ENCODE measurements at places on chromosomes 12 and 14.

DNA sequence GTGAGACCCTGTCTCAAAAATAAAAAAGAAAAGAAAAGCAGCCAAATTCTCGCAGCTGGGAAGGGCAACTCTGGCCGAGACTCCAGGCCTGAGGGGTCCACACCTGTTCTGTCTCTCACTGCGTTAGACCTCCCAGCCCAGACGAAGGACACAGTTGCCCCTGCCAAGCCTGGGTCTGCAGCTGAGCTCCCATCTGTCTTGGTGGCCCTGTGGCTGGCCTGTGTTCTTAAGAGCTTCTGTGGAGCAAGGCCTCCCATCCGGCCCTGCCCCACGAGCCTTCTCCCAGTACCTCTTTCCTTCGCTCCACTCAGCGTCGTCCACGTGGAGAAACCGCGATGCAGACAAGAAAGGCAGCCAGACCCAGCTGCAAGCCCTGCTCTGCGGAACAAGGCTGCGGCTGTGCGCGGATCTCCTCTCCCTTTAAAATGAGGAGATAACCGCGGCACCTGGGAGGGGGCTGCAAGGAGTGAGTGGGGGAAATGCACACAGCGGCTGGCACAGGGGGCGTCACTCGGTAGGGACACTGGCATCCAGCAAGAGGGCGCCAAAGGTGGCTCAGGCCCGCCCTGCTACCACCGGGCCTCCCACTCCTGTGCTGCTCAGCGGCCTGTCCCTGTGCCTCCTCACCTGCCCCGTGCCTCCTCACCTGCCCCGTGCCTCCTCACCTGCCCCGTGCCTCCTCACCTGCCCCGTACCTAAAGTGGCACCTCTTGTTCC lies 42.4 kb downstream of the LRRC74A start:
- no peak for DNase-seq
- H3K27ac ChIP-seq: no peak overlapping the region
- H3K4me1 ChIP-seq: peaks cover 23% of the 10 kb centered on the region
- H3K36me3 ChIP-seq: no peaks in the 10 kb centered on the region

GRCh38 chr12:94244165-94245133 lies 96.1 kb downstream of the PLXNC1 start:
- H3K4me3 ChIP-seq: peak overlapping the region; percentile 22
- peak overlapping the region; percentile 86 for H3K27ac ChIP-seq
- peak; percentile 70 for DNase-seq
- H3K36me3 ChIP-seq: peaks cover 16% of the 10 kb centered on the region

DNA sequence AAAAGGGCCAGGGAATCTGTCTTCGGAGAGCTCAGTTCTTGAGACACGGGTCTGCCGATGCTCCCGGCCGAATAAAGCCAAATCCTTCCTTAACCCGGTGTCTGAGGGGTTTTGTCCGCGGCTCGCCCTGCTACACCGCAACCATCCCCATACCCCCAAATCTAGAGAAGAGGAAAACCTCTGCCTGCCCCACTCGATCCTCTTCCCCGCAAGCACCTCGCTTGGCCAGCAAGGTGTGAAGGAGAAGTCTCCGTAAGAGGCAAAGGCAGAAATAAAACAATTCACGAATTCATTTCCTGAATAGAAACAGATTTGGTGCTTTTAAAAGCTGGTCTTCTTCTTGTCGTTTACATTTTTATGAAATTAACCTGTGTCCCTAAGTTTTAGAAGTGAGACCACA lies 67.3 kb upstream of the GALNT9 start:
- DNase-seq: no peak
- no peaks in the 10 kb centered on the region for H3K36me3 ChIP-seq
- H3K4me3 ChIP-seq: no peak overlapping the region
- peaks cover 15% of the 10 kb centered on the region for H3K27me3 ChIP-seq
- no peaks in the 10 kb centered on the region for H3K4me1 ChIP-seq

GRCh38 chr14:45298423-45299117 lies 45.6 kb upstream of the MIS18BP1 start:
- no peaks in the 10 kb centered on the region for H3K36me3 ChIP-seq
- peak overlapping the region; percentile 1 for H3K27ac ChIP-seq
- DNase-seq: no peak
- H3K4me3 ChIP-seq: no peak overlapping the region
- peaks cover 4% of the 10 kb centered on the region for H3K4me1 ChIP-seq

GRCh38 chr14:91872011-91872501 lies 4.7 kb upstream of the TC2N start:
- H3K4me1 ChIP-seq: peaks cover 83% of the 10 kb centered on the region
- peak overlapping the region; percentile 56 for H3K4me3 ChIP-seq
- peak overlapping the region; percentile 30 for H3K27ac ChIP-seq
- H3K36me3 ChIP-seq: no peaks in the 10 kb centered on the region

GRCh38 chr14:58131386-58131785 lies 20.6 kb downstream of the ARMH4 start:
- H3K4me1 ChIP-seq: no peaks in the 10 kb centered on the region
- no peaks in the 10 kb centered on the region for H3K27me3 ChIP-seq
- no peaks in the 10 kb centered on the region for H3K36me3 ChIP-seq
- no peak overlapping the region for H3K4me3 ChIP-seq
- no peak overlapping the region for H3K27ac ChIP-seq

DNA sequence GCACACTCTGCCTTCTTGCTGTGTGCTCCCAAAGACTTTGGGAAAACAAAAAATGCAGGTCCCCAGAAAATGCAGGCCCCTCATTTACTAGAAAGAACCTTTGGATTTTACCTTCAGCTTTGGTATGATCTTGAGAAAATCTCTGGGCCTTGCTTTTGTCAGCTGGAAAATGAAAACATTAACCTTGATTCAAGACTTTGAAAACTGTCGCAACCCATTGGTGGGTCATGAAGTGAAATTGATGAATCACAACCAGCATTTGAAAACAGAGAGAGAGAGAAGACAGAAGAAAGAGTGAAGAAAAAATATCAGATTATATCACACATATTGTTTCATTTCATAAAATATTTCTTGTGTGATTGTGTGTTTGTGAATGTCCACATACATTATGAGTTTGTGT lies 322.5 kb downstream of the ZFP36L1 start:
- no peak overlapping the region for H3K4me3 ChIP-seq
- no peaks in the 10 kb centered on the region for H3K36me3 ChIP-seq
- H3K27ac ChIP-seq: peak overlapping the region; percentile 21
- peaks cover 35% of the 10 kb centered on the region for H3K4me1 ChIP-seq
- DNase-seq: no peak
- H3K27me3 ChIP-seq: no peaks in the 10 kb centered on the region

DNA sequence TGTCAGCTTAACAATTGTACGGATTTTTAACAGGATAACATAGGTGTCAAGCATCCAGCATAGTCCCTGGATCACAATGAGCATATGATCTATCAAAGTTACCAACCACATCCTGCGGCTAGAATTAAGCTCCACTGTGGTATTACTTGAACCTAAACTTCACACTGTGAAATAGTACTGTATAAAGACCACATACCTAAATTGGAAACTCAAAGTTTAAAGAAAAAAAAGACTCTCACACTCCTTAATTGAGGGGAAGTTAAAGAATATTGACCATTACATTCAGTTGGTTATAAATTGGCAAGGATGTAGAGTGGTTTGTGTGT lies 133.0 kb upstream of the PZP start:
- H3K27me3 ChIP-seq: no peaks in the 10 kb centered on the region
- H3K27ac ChIP-seq: no peak overlapping the region
- DNase-seq: no peak
- peaks cover 25% of the 10 kb centered on the region for H3K4me1 ChIP-seq
- peaks cover 9% of the 10 kb centered on the region for H3K36me3 ChIP-seq
- no peak overlapping the region for H3K4me3 ChIP-seq

DNA sequence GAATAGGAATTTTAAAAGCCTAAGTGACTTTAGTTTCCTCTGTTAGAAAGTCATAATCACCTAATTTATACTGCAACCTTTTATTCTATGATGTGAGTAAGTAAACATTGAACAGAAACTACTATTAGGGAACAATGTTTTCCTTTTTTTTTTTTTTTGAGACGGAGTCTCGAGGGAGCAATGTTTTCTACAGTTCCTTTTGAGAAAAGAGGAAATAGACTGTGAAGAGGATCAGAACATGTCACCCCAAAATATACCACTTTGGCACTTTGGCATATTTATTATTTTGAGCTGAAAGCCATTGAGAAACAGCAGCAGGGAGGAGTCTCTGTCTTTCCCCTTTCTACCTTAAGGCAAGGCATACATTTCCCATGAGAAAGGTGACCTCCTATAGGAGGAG lies 162.7 kb upstream of the CNOT2 start:
- no peak overlapping the region for H3K4me3 ChIP-seq
- no peaks in the 10 kb centered on the region for H3K27me3 ChIP-seq
- no peak for DNase-seq

GRCh38 chr12:95820096-95820703 lies 29.6 kb upstream of the NTN4 start:
- no peak overlapping the region for H3K27ac ChIP-seq
- H3K27me3 ChIP-seq: peaks cover 4% of the 10 kb centered on the region
- no peaks in the 10 kb centered on the region for H3K4me1 ChIP-seq
- H3K36me3 ChIP-seq: no peaks in the 10 kb centered on the region

DNA sequence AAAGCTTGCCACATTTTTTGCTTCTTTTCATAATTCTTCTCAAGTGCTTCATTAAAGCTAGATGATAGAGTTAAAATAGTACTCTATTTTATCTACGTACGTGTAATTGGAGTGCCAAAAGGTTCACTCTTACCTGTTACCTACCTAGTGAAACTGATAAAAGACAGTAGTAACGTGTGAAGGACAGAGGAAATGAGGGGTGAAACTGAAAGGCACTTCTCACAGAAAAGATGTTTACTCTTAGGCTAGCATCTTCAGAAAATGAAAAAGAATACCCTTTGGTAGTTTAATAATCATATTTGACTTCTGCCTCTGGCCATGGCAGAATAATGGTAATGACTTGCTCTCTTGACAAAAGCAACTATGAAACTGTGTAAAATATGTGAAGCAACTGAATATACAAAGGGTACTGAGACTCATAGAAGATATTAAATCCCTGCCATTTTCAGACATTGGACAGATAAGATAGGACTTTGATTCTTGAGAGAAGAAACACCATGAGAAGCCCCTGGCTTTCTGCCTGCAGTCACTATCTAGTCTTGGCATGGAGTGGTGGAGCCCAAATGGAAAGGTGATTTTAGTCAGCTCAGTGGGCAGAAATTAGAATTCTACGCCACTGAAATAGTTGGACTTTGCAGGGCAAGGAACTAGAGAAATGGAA lies 6.3 kb upstream of the EVL start:
- peaks cover 4% of the 10 kb centered on the region for H3K36me3 ChIP-seq
- H3K27ac ChIP-seq: peak overlapping the region; percentile 89
- H3K27me3 ChIP-seq: no peaks in the 10 kb centered on the region
- no peak for DNase-seq
- H3K4me1 ChIP-seq: peaks cover 92% of the 10 kb centered on the region
- peak overlapping the region; percentile 71 for H3K4me3 ChIP-seq

- no peaks in the 10 kb centered on the region for H3K36me3 ChIP-seq
- no peak overlapping the region for H3K27ac ChIP-seq
- peaks cover 27% of the 10 kb centered on the region for H3K27me3 ChIP-seq
- peaks cover 17% of the 10 kb centered on the region for H3K4me1 ChIP-seq
These were observed 149.9 kb upstream of the FKBP4 start for GRCh38 chr12:2644683-2645405.

- DNase-seq: no peak
These were observed 5.2 kb downstream of the CCDC85C start for GRCh38 chr14:99598774-99599173.

GRCh38 chr12:53728206-53728605 lies 954 bp upstream of the CALCOCO1 start:
- peaks cover 22% of the 10 kb centered on the region for H3K4me1 ChIP-seq
- no peak for DNase-seq
- H3K36me3 ChIP-seq: no peaks in the 10 kb centered on the region
- H3K4me3 ChIP-seq: peak overlapping the region; percentile 89
- H3K27ac ChIP-seq: peak overlapping the region; percentile 81
- peaks cover 6% of the 10 kb centered on the region for H3K27me3 ChIP-seq

- peaks cover 25% of the 10 kb centered on the region for H3K27me3 ChIP-seq
- no peaks in the 10 kb centered on the region for H3K36me3 ChIP-seq
- H3K27ac ChIP-seq: no peak overlapping the region
- H3K4me3 ChIP-seq: no peak overlapping the region
- DNase-seq: no peak
- H3K4me1 ChIP-seq: no peaks in the 10 kb centered on the region
These were observed 23.5 kb downstream of the SIX6 start for GRCh38 chr14:60532442-60532841.

- H3K27ac ChIP-seq: no peak overlapping the region
- no peaks in the 10 kb centered on the region for H3K27me3 ChIP-seq
- peaks cover 2% of the 10 kb centered on the region for H3K36me3 ChIP-seq
These were observed 82.8 kb downstream of the SLC25A47 start for GRCh38 chr14:100405760-100406455.

DNA sequence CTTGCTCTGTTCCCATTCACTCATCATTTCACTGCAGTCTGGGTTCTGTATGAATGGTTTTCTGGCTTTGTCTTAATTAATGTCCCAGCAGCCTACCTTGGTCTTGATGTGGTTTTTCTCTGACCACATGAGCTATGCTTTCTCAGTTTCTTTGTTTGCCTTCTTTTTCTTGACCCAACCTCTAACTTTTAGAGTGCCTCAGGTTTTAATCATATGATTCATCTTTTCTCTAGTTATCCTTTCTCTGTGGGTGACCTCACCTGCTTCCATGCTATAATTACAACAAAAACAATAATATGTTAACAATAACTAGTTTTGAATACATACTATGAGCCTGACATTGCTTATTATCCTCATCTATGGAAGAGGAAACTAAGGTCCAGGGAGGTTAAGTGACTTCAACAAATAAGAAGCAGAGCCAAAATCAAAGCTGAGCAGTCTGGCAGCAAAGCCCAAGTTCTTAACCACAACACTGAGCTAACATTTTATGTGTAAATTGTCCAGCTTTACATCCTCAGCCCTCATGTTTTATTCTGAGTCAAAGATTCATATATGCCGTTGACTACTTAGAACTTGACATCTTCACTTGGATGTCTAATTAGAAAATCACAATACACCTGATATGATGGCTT lies 4.7 kb upstream of the EPYC start:
- DNase-seq: no peak
- peaks cover 15% of the 10 kb centered on the region for H3K4me1 ChIP-seq
- H3K27me3 ChIP-seq: peaks cover 28% of the 10 kb centered on the region
- H3K36me3 ChIP-seq: no peaks in the 10 kb centered on the region
- H3K4me3 ChIP-seq: no peak overlapping the region

- H3K27me3 ChIP-seq: no peaks in the 10 kb centered on the region
- peaks cover 25% of the 10 kb centered on the region for H3K4me1 ChIP-seq
- no peak overlapping the region for H3K4me3 ChIP-seq
- no peak for DNase-seq
- no peak overlapping the region for H3K27ac ChIP-seq
These were observed 7.5 kb upstream of the UBE2N start for GRCh38 chr12:93449277-93449676.

GRCh38 chr12:45289245-45290215 lies 73.6 kb downstream of the ANO6 start:
- no peak overlapping the region for H3K27ac ChIP-seq
- H3K4me3 ChIP-seq: no peak overlapping the region
- H3K27me3 ChIP-seq: no peaks in the 10 kb centered on the region
- no peaks in the 10 kb centered on the region for H3K4me1 ChIP-seq
- DNase-seq: no peak

- no peak for DNase-seq
- no peaks in the 10 kb centered on the region for H3K36me3 ChIP-seq
- peaks cover 12% of the 10 kb centered on the region for H3K27me3 ChIP-seq
- H3K4me1 ChIP-seq: peaks cover 15% of the 10 kb centered on the region
- no peak overlapping the region for H3K4me3 ChIP-seq
These were observed 1.9 kb upstream of the KRT78 start for GRCh38 chr12:52850681-52851080.

GRCh38 chr14:47269756-47270492 lies 405.5 kb downstream of the MDGA2 start:
- no peaks in the 10 kb centered on the region for H3K27me3 ChIP-seq
- DNase-seq: no peak
- no peak overlapping the region for H3K4me3 ChIP-seq
- no peak overlapping the region for H3K27ac ChIP-seq

- H3K27ac ChIP-seq: no peak overlapping the region
- H3K4me3 ChIP-seq: no peak overlapping the region
- H3K27me3 ChIP-seq: no peaks in the 10 kb centered on the region
- H3K4me1 ChIP-seq: peaks cover 43% of the 10 kb centered on the region
- no peak for DNase-seq
- no peaks in the 10 kb centered on the region for H3K36me3 ChIP-seq
These were observed 318.9 kb downstream of the SNAPC1 start for GRCh38 chr14:62081012-62081612.
